ENCODE measurements at places on chromosomes 2 and 18. TPM values are rescaled to one million over a fixed set of nuclear protein-coding genes. Genes with fewer than 3 reads are reported as not detected.

The KCNJ3 gene
- 2.3 TPM for total RNA-seq

GRCh38 chr2:72129681-72130340 lies 17.9 kb downstream of the CYP26B1 start:
- no peak for DNase-seq

The MERTK gene
- total RNA-seq: 0.34 TPM

DNA sequence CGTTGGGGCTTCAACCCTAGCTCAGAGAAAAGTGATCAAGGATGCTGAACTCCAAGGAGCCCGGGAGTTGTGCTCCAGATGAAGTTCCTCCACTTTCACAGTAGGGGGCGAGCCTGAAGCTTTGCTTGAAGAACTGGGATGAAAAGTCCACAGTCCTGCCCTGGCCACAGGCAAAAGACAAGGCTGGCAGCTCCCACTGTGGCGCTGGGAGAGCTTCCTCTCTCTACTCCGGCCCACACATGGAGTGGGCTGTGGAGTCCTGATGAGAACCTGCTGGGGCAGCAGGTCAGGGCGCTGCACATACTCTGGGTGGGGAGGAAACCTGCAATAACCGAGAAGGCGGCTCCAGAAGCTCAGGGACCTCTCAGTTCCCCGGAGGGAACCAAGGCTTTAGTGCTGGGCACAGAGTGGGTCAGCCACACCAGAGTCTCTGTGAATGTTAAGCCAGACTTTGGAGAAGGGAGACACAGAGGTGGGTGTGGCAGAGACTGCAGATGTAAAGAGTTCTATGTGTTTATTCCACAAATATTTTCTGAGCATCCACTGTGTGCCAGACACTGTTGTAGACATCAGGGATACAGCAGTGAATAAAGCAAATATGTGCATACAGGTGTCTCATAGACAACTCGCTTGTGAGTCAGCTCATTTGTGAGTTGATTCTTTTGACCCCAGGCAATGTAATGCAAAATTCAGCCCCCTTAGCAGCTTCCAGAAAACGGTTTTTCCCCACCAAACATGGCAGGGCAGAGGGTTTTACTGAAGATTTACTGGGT lies 48.0 kb upstream of the MRPL33 start:
- peak; percentile 79 for DNase-seq

GRCh38 chr2:38180754-38181153 lies 104.8 kb upstream of the CYP1B1 start:
- DNase-seq: no peak

DNA sequence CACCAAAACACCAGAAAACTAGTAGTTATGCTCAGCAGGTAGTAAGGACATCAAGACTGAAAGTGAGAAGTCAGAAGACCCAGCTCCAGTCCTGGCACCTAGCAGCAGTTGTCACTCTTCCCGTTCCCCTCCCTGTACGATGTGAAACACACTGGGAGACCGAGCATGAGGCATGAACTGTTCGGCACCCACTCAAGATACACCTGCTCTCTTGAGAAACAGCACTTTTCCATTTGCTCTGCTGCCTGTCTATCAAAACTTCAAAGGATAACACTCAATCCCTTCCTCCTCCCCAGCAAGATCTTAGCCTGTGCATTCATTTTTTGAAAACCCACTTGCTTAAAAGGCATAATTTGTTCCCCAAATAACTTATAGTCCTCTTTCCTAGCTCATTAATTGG lies 123.9 kb downstream of the PLEKHM3 start:
- no peak for DNase-seq

- no peak for DNase-seq
These were observed 193.1 kb upstream of the CXCR4 start for GRCh38 chr2:136310797-136311603.

DNA sequence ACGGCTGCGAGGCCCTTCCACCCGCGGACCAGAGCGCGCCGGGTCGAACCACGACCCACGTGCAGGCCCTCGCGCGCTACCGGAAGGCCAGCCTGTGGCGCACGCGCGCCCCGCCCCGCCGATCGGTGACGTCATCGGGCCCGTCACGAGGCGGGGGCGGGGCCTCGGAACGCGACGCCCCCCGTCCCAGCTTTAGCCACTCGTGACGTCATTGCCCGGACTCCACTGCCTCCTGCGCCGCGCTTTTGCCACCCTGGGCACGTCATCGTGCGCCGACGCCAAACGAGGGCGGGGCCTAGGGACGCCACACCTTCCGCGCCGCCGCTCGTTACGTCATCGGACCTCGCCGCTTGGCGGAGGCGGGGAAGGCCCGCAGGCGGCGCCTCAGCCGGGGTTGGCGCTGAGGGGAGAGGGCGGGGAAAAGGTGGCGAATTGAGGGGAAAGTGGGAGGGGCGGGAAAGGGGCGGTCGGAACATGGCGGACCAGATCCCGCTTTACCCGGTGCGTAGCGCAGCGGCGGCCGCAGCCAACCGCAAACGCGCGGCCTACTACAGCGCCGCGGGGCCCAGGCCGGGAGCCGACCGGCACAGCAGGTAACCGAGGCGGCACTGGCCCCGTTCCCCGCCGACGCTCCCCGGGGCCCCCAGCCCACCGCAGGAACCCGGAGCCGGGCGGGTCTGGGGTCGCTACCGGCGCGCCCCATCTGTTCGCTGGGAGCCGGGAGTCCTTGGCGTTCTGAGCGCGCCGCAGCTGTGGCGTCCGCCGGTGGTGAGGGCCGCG lies at the start of gene ATP9B:
ATP9B (plus strand) TSS at position 458 of the 780 bp plus-strand sequence; CDS start at position 475, 17 bp downstream.
- peak; percentile 87 for DNase-seq

The AOX1 gene
- not detected for total RNA-seq

DNA sequence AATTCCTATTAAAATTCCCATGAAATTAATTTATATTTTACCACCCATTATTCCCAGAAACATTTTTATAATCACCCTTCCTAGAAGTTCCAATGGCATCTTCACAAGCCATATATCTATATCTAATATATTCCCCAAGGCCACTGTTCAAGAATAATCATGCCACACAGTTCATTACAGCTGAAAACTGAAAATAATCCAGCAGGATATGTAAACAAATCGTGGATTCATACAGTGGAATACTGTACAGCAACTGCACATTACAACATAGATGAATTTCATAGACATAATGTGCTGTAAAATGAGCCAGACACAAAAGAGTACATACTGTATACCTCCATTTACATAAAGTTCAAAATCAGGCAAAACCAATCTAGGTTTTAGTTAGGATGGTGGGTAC lies 63.9 kb upstream of the SERPINE2 start:
- DNase-seq: no peak

DNA sequence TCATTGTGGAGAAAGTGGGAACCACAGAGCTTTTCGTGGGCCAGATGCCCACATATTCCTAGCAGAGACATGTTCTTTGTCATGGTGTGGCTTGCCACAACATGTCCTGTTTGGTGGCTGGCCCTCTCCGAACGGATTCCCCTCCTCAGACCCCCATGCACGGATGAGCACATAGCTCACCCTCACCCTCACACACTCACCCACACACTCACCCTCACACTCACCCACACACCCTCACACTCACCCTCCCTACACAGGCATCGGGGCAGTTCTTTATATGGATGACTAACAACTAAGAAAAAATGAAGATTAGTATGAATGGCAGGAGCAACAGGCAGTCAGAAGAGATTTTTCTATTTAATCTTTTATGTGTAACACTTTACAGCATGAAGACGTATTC lies 149.9 kb downstream of the ZNF236 start:
- DNase-seq: no peak

The CTDSP1 gene
- total RNA-seq: 151 TPM

The HJURP gene
- 28.4 TPM for total RNA-seq

DNA sequence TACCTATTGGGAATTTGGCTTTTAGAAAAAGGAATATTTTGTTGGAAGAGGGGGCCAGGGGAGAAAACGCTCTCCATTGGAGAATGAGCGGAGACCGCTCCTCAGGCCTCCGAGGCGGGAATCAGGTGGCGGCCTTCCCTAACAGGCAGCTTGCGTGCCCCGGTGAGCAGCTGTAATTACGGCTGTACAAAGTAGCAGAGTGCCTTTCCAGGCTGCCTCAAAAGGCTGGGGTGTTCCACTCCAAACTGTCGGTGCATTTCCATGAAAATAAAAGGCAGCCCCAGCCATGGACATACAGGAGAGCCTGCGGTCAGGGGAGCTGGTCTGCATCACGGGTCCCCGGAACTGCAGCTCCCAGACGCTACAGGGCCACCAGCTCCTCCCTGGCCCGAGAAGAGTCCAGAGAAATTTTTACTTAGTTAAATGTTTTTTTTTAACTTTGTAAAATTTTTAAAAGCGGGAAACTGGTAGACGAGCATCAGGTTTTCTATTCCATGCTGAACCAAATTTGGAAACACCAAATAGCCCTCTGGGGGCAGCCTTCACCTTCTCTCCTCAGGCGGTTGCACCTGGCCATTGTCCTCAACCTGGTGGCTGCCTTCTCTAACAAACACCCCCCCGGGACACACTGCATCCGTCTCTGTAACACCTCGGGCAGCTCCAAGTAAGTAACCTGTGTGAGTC lies 209.3 kb upstream of the SALL3 start:
- DNase-seq: no peak

The MDH1B gene
- not detected for total RNA-seq

The SP140 gene
- total RNA-seq: not detected

The RAB31 gene
- 1.7 TPM for total RNA-seq

The CREG2 gene
- not detected for total RNA-seq

- DNase-seq: no peak
These were observed 17.4 kb downstream of the ZNF24 start for GRCh38 chr18:35326695-35327387.

- DNase-seq: no peak
These were observed 199.3 kb downstream of the ZNF407 start for GRCh38 chr18:74796841-74797576.

The KCNF1 gene
- 0.66 TPM for total RNA-seq

The AQP12A gene
- not detected for total RNA-seq

Data from HT-29 (cell line).